CD8-positive, alpha-beta T cell (primary cell): ENCODE measurements at places on chromosomes 6 and 20.

DNA sequence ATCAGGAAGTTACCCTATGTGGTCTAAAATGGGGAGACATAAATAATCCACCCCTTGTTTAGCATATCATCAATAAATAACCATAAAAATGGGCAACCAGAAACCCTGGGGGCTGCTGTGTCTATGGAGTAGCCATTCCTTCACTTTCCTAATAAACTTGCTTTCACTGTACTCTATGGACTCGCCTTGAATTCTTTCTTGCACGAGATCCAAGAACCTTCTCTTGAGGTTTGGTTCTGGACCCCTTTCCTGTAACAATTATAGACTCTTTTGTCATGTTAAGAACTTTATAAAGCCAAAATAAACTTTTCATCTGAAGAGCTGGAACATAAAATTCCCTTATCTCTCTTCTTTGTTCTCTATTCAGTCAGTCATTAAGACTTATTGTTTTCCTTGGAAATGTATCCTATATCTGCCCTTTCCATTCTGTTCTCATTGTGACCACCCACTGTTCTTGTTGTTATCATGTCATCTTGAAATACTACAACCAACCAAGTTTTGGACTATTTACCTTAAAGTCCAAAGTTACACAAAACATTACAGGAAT lies 29.3 kb upstream of the ZBTB24 start:
- DNase-seq, result no peak

DNA sequence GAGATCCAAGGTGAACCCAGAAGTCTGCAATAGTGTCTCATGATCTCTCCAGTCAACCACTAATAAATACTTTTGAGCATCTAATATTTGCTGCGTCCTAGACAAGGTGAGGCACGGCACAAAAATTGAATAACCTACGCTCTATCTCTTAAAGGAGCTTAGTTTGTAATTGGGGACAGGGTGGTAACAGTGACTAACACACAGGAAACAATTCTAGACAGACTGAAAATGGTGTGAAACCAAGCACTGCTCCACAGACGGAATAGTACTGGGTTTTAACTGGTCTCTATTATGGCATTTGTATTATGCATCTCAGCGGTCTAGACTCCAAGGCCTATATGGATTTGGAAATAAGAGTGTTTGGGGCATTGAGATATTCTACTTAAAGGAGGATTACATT lies 120.1 kb downstream of the CLIC5 start:
- peak; percentile 52 for DNase-seq

GRCh38 chr20:51021067-51022025 lies 1.6 kb downstream of the KCNG1 start:
- no peak for DNase-seq

DNA sequence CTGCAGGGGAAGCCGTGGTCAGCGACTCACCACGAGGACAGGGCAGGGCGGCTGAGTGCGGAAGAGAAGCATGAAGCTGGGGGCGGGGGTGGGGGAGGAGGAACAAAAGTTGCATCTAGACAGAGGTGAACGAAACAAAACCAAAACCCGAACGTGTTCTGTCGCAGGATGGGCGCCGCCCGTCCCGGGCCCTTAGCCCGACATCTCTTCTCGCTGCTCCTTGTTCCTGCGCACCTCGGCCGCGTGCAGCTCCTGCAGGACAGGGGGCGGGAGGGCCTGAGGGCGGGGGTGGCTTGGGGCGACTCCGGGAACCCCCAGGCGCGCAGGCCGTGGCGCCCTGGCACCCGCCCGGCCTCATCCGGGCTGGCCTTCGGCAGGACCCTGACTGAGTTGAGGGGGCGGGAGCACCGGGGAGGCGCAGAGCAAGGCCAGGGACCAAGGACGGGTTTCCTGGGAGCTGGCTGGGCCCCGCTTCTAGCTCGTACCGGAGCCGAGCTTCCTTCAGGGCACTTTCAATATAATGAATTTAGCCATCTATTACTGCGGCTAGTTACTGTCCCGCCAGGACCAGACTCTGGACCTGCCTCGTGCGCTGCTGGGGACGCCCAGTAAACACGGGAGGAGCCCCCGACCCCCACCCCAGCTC lies 12.0 kb downstream of the STMN3 start:
- DNase-seq, result peak; percentile 63

DNA sequence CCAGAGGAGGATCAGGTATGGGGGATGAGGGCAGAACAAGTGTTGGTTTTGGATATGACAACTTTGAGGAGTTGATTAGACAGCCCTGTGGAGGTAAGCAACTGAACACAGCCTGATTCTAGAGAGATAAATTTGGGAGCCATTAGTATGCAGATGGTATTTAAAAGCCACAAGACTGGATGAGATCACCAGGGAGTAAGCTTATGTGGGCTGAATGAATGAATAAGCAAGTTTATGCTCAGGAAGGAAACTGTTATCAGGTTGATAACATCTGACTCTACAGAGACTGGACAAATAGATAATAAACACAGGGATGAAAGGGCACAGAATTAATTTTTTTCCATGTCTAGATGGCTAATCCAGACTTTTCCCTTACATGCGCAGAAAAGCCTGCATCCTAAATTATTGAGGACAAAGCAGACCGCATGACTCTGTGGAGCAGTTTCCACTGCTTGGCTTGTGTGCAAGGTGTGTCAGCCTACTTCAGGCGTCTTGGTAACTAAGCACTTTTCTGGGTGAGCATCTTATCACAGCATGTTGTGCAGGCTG lies 150.6 kb downstream of the GJA10 start:
- DNase-seq, result no peak
